ENCODE measurements at places on chromosomes 1 and 21. TPM values are rescaled to one million over a fixed set of nuclear protein-coding genes. Genes with fewer than 3 reads are reported as not detected.

The LIPI gene
- not detected for total RNA-seq

The C1orf185 gene
- not detected for total RNA-seq

The EPHX1 gene
- 17.5 TPM for total RNA-seq

The IL10 gene
- 1.1 TPM for total RNA-seq

The DIO1 gene
- not detected for total RNA-seq

The SMIM1 gene
- 7.1 TPM for total RNA-seq

The OR2T6 gene
- total RNA-seq: not detected

The SGIP1 gene
- total RNA-seq: 1.7 TPM

The ZFP69 gene
- total RNA-seq: 4.0 TPM

Data from muscle of leg (tissue), 16 donors.